Transverse colon (tissue), 4 donors: ENCODE measurements at places on chromosomes 6 and 20.

DNA sequence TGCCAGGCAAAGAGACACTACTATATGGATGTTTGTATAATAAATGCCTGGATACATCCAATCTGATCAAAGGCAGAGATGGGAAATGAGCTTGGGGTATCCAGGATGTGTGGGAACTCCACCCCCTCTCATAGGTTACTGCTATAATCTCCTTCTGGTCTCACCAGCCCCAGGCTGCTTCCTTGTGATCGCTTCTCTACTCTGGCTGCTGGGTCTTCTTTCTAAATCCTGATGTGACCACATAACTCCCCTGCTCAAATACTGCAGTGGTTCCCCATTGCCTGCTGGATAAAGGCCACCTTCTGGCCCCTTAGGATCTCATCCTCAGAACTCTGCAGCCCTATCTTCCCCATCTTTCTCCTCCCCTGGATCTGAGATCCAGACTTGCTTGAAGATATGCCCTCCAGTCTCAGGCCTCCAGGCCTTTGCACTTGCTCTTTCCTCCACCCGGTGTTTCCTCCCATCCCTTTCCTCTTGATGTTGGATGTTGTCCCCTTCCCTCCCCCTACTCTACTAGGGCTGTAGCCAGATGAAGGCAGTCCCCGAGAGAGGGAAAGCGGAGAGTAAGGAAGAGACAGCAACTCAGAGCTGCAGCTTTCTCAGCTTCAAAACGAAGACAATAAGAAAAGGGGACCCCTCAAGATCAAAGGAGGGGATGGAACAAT is 828 bp upstream of the XKR7 start:
- H3K36me3 ChIP-seq, result no peaks in the 10 kb centered on the region
- H3K27me3 ChIP-seq, result peaks cover 65% of the 10 kb centered on the region
- H3K27ac ChIP-seq, result no peak overlapping the region
- DNase-seq, result no peak
- no peak overlapping the region for H3K4me3 ChIP-seq
- H3K4me1 ChIP-seq, result no peaks in the 10 kb centered on the region

- peaks cover 28% of the 10 kb centered on the region for H3K27me3 ChIP-seq
- H3K4me1 ChIP-seq, result no peaks in the 10 kb centered on the region
- no peak overlapping the region for H3K4me3 ChIP-seq
- no peaks in the 10 kb centered on the region for H3K36me3 ChIP-seq
Observed at GRCh38 chr20:29742699-29743100, 1514.8 kb upstream of the DEFB115 start.

GRCh38 chr6:128641703-128642102 is 121.3 kb upstream of the PTPRK start:
- no peaks in the 10 kb centered on the region for H3K27me3 ChIP-seq
- H3K4me1 ChIP-seq, result no peaks in the 10 kb centered on the region
- H3K36me3 ChIP-seq, result no peaks in the 10 kb centered on the region
- H3K27ac ChIP-seq, result no peak overlapping the region
- H3K4me3 ChIP-seq, result no peak overlapping the region
- no peak for DNase-seq

GRCh38 chr20:9015984-9016324 is 52.9 kb upstream of the PLCB4 start:
- no peak overlapping the region for H3K4me3 ChIP-seq
- no peak overlapping the region for H3K27ac ChIP-seq
- H3K36me3 ChIP-seq, result no peaks in the 10 kb centered on the region
- no peak for DNase-seq
- H3K4me1 ChIP-seq, result no peaks in the 10 kb centered on the region

DNA sequence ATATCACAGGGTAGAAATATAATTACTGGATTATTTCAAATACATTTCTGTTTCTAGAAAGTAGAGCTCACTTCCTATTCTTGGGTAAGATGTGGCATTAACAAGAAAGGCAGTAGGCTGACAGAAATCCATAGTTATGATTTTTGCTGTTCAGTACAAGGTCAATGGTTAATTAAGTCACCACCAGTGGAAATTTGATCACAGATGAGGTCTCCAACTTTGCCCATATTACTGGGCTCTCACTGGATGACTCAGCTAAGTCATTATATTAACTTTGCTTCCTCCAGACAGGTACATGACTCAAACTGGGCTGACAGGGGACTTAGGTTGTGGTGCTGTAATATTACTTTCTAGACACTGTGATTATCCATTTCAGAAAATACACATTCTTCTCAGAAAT is 212.4 kb downstream of the GRIK2 start:
- H3K27me3 ChIP-seq, result no peaks in the 10 kb centered on the region
- H3K4me1 ChIP-seq, result peaks cover 7% of the 10 kb centered on the region
- DNase-seq, result no peak
- no peaks in the 10 kb centered on the region for H3K36me3 ChIP-seq
- H3K4me3 ChIP-seq, result no peak overlapping the region

DNA sequence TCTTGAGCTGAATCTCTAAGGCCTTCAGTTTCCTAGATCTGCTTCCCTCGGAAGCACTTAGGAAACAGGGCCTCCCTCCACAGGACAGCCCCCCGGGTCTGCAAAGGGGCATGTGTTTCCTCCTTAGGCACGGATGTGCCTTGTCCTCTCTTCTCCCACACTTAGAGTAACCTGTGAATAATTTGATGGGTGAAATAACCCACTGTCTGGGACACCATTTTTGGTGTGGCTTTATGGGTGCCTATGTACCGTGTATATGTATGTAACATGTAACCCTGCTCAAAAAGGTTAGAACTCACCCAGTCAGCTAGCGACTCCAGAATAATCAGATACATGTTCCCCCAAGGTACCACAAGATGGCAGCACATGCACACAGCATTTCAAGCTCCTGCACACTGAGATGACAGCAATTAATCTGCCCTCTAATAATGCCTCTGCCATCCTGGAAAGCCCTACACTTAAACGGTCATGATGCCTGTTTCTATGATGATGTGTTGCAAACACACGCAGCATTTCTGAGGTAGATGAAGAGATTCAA is 212.0 kb upstream of the PROKR2 start:
- H3K4me1 ChIP-seq, result peaks cover 22% of the 10 kb centered on the region
- no peaks in the 10 kb centered on the region for H3K36me3 ChIP-seq
- H3K4me3 ChIP-seq, result no peak overlapping the region
- DNase-seq, result peak; percentile 75
- H3K27me3 ChIP-seq, result no peaks in the 10 kb centered on the region

DNA sequence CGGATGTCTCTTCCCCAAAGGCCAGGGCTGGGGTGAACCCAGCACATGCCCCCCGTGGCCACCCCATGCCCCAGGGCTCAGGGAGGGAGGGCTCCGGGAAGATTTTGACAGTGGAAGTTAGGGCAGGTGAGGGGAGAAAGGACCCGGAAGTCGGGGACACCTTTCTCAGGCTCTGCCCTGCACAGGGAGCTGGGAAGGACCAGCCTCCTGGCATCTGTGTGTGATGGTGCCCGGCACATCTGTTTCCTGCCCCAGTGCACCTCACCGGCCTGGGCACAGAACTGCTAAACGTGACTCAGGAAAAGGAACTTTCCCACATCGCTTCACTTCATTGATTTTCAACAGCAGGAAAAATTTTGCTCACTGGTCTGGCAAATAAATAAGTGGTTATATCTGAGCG is 141.1 kb upstream of the AFDN start:
- no peaks in the 10 kb centered on the region for H3K4me1 ChIP-seq
- no peak for DNase-seq
- H3K4me3 ChIP-seq, result no peak overlapping the region
- H3K36me3 ChIP-seq, result no peaks in the 10 kb centered on the region
- H3K27ac ChIP-seq, result no peak overlapping the region
- H3K27me3 ChIP-seq, result no peaks in the 10 kb centered on the region

GRCh38 chr6:37321101-37321500 is 32.7 kb upstream of the RNF8 start:
- H3K4me3 ChIP-seq, result no peak overlapping the region
- no peak overlapping the region for H3K27ac ChIP-seq
- peaks cover 12% of the 10 kb centered on the region for H3K36me3 ChIP-seq
- H3K27me3 ChIP-seq, result no peaks in the 10 kb centered on the region

GRCh38 chr6:14665827-14666724 is 548.5 kb downstream of the CD83 start:
- H3K4me1 ChIP-seq, result no peaks in the 10 kb centered on the region
- DNase-seq, result peak; percentile 15

- H3K27ac ChIP-seq, result peak overlapping the region; percentile 99
- H3K4me3 ChIP-seq, result peak overlapping the region; percentile 86
- H3K4me1 ChIP-seq, result peaks cover 7% of the 10 kb centered on the region
- peaks cover 10% of the 10 kb centered on the region for H3K36me3 ChIP-seq
Observed at GRCh38 chr6:139373928-139374356, 506 bp downstream of the CITED2 start.

DNA sequence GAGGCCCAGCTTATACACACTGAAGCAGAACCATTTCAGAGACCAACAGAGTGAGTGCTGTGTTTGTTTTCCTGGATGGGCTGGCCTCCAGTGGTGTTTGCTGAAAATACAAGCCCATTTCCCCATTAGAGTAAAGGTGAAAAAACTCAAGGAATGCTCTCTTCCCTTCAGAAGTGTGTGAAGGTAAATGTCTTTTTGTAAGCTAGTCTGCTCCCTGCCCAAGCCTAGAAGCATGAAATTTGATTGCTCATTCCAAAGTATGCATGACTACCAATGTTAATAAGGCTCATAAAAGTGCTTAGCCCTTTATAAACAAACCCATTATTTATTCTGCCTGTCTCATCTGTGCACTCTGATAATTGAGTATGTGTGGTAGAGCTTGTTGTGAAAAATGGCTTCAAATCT is 59.1 kb downstream of the ADGRF1 start:
- no peak overlapping the region for H3K4me3 ChIP-seq
- no peak for DNase-seq
- no peaks in the 10 kb centered on the region for H3K27me3 ChIP-seq
- no peaks in the 10 kb centered on the region for H3K36me3 ChIP-seq

DNA sequence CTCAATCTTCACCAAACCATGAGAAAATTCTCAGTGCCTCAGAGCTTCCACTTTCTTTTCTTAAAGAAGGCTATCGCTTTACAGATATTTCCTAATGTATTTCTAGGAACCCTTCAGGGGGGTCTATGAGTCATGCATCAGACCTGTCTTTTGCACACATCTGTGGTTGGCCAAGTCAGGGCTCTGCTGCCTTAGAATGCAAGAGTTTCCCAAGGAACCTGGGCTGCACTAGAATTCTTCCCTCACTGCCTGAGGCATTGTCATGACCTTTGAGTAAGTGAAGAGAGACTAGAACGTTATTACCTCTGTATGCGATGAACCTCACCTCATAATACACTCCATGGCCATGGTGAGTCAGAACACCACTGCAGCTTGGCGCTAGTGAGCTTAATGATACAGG is 365.0 kb upstream of the ID4 start:
- no peak overlapping the region for H3K27ac ChIP-seq
- H3K4me3 ChIP-seq, result no peak overlapping the region
- no peaks in the 10 kb centered on the region for H3K4me1 ChIP-seq
- no peaks in the 10 kb centered on the region for H3K36me3 ChIP-seq
- DNase-seq, result no peak

DNA sequence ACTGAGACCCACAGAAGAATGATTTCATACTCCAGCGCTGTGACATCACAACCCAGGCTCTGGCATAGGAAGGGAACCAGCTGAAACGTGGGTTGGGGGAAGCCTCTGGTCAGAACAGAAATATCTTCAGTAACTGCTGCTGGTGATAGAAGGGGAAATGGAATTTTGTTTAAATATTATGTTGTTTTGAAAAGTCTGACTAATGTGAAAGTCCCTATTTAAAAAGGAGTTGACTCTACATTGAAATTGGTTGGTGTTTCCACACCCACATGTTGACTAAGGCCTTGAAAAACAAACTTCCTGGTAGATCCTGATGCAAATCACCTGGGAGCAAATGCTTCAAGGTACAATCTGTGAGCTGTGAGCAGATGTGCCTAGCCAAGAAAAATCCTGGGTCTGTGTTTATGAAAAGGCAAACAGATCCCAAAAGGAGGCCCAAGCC is 24.5 kb upstream of the TCP11 start:
- no peaks in the 10 kb centered on the region for H3K36me3 ChIP-seq
- H3K27ac ChIP-seq, result peak overlapping the region; percentile 73
- peaks cover 15% of the 10 kb centered on the region for H3K4me1 ChIP-seq
- no peak overlapping the region for H3K4me3 ChIP-seq

DNA sequence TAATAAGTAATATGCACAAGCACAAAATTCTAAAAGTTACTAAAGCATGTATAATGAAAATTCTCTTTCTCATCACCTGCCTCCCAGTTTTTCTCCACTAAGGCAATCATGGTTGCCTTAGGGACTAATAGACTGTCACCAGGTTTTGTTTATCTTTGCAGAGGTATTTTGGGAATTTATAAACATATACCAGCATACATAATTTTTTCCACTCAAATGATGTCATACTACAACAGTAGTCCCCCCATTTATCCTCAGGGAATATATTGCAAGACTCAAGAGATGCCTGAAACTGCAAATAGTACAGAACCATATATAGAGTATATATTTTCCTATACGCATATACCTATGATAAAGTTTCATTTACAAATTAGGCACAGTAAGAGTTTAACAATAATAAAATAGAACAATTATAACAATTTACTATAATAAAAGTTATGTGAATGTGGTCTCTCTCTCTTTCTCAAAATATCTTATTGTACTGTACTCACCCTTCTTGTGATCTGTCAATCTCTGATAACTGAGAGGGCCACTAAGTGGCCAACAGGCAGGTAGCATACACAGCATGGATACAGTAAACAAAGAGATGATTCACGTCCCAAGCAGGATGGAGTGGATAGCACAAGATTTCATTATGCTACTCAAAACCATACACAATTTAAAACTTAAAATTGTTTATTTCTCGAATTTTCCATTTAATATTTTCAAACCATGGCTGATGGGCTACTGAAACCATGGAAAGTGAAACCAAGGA is 19.7 kb downstream of the RBL1 start:
- no peaks in the 10 kb centered on the region for H3K36me3 ChIP-seq
- H3K27ac ChIP-seq, result no peak overlapping the region
- no peaks in the 10 kb centered on the region for H3K27me3 ChIP-seq
- H3K4me3 ChIP-seq, result no peak overlapping the region
- no peak for DNase-seq

GRCh38 chr20:32602273-32602672 is 17.1 kb upstream of the NOL4L start:
- no peak overlapping the region for H3K27ac ChIP-seq
- no peak for DNase-seq
- no peaks in the 10 kb centered on the region for H3K36me3 ChIP-seq

DNA sequence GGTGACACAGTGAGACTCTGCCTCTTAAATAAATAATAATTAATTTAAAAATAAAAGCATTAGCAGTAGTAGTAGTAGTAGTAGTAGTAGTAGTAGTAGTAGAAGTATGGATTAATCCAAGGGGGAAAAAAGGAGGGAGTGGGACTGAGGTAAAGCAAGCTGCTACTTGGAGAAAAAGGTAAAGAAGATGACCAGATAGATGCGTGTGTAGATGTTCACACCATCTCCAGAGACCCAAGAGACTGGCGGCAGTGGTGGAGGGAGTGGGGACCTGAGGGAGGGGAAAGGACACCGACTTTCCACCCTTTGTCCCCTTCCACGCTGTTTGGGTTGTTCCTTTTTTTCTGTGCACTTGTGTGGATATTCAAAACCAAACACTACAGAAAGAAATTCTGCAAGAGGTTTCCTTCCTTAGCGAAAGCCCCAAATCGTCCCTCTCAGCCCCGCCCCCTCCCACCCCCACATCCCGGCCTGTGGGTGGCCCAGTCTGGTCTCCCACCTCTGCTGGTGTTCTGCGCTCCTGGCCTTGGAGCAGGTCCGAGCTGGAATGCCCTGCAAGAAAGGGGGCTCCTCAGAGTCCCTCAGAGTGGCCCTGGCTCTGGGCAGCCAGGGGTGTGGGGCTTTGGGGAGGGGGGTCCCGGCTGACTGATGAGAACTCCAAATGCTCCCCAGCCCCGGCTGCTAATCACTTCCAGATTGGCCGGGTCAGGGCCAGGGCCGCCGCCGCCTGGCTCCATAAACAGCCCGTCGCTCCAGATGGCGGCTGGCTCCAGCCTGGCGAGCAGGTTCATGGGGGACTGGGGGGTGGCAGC is 60.2 kb downstream of the UBE2V1 start:
- H3K4me3 ChIP-seq, result no peak overlapping the region
- H3K27me3 ChIP-seq, result peaks cover 12% of the 10 kb centered on the region
- H3K36me3 ChIP-seq, result no peaks in the 10 kb centered on the region
- no peak for DNase-seq
